ENCODE measurements at places on chromosomes 6 and 20. TPM values are rescaled to one million over a fixed set of nuclear protein-coding genes. Genes with fewer than 3 reads are reported as not detected.

The RPRD1B gene
- 10.5 TPM for total RNA-seq

The L3MBTL1 gene
- total RNA-seq: 1.5 TPM

The ZFAND3 gene
- total RNA-seq: 11.3 TPM

The SNAP91 gene
- not detected for total RNA-seq

The SLC17A1 gene
- not detected for total RNA-seq

The NOTCH4 gene
- total RNA-seq: 57.3 TPM

The FUT9 gene
- under 0.01 TPM for total RNA-seq

The HLA-DOA gene
- total RNA-seq: not detected

The TTLL9 gene
- total RNA-seq: 0.16 TPM

The RHAG gene
- not detected for total RNA-seq

The SRMS gene
- total RNA-seq: not detected

The SGK2 gene
- total RNA-seq: under 0.01 TPM

The DEFB132 gene
- not detected for total RNA-seq

The SOX18 gene
- total RNA-seq: 43.9 TPM

The ACTL10 gene
- total RNA-seq: 1.6 TPM

The KHDC1 gene
- 0.19 TPM for total RNA-seq

The GLP1R gene
- total RNA-seq: not detected

The GPR6 gene
- total RNA-seq: not detected

The PNISR gene
- total RNA-seq: 30.1 TPM

The ECT2L gene
- total RNA-seq: not detected

The LY6G6C gene
- not detected for total RNA-seq

The PRR18 gene
- not detected for total RNA-seq

The PLEKHG1 gene
- 50.9 TPM for total RNA-seq

The ZBTB12 gene
- 1.1 TPM for total RNA-seq

The CST1 gene
- not detected for total RNA-seq

The LY6G6F gene
- total RNA-seq: not detected

The SLC13A3 gene
- 0.13 TPM for total RNA-seq

The IDH3B gene
- total RNA-seq: 111 TPM

The ZNF831 gene
- total RNA-seq: not detected

The PEDS1 gene
- total RNA-seq: 15.4 TPM

The LRRC73 gene
- 0.06 TPM for total RNA-seq

The PHACTR3 gene
- total RNA-seq: 6.0 TPM

The POPDC3 gene
- 0.49 TPM for total RNA-seq

The PTPRT gene
- not detected for total RNA-seq

The TNXB gene
- total RNA-seq: 0.49 TPM

The EFCAB8 gene
- total RNA-seq: under 0.01 TPM

The ARMH2 gene
- total RNA-seq: not detected

The POU5F1 gene
- total RNA-seq: 0.19 TPM

The CLPSL1 gene
- total RNA-seq: not detected

The KCNK5 gene
- total RNA-seq: not detected

The RAET1L gene
- total RNA-seq: not detected

The SPDEF gene
- total RNA-seq: not detected

The LRRN4 gene
- total RNA-seq: not detected

The BRD2 gene
- 46.0 TPM for total RNA-seq

The MAP7 gene
- 0.63 TPM for total RNA-seq

The SYCP2 gene
- total RNA-seq: 0.49 TPM

The POFUT1 gene
- total RNA-seq: 13.9 TPM

The COX4I2 gene
- not detected for total RNA-seq

The OPRM1 gene
- not detected for total RNA-seq

The TFAP2A gene
- total RNA-seq: not detected

The LY6G5C gene
- total RNA-seq: 1.8 TPM

The PLAGL2 gene
- total RNA-seq: 4.2 TPM

The NCOA7 gene
- total RNA-seq: 50.2 TPM

Measured in bladder microvascular endothelial cell (primary cell).